ENCODE measurements at places on chromosomes 6 and 20. TPM values are rescaled to one million over a fixed set of nuclear protein-coding genes. Genes with fewer than 3 reads are reported as not detected.

DNA sequence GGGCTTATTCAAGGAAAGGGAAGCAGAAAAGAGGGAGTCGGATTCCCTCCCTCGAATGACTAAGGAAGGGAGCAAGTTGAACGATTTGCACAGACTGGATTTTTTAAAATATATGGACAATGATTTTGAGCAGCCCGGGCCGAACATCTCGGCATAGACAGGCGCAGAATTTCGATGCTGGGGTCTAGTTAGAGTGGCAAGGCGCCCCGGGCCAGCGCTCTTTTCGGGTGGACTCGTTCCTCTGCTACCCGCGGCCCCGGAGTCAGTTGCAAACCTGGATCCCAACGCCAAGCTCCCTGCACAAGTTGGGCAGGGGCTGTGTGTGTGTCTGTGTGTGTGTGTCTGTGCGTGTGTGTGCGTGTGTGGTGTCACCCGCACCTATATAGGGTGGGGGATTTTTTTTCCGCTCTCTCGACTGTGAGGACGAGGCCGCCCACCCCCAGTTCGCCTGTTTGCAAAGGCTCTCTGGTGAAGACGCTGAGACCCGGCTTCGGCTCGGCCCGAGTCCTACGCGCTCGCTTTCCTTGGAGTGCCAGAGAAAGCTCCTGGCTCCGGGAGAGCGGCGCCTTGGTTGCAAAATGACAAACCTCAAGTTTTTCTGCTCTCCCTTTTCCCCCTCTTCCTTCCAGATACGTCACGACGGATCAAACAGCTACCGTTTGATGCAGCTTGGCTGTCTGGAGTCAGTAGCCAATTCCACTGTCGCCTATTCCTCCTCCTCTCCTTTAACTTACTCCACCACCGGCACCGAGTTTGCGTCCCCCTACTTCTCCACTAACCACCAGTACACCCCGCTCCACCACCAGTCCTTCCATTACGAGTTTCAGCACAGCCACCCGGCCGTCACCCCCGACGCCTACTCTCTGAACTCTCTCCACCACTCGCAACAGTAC is 1.4 kb downstream of the TFAP2D start:
- no peak for DNase-seq

DNA sequence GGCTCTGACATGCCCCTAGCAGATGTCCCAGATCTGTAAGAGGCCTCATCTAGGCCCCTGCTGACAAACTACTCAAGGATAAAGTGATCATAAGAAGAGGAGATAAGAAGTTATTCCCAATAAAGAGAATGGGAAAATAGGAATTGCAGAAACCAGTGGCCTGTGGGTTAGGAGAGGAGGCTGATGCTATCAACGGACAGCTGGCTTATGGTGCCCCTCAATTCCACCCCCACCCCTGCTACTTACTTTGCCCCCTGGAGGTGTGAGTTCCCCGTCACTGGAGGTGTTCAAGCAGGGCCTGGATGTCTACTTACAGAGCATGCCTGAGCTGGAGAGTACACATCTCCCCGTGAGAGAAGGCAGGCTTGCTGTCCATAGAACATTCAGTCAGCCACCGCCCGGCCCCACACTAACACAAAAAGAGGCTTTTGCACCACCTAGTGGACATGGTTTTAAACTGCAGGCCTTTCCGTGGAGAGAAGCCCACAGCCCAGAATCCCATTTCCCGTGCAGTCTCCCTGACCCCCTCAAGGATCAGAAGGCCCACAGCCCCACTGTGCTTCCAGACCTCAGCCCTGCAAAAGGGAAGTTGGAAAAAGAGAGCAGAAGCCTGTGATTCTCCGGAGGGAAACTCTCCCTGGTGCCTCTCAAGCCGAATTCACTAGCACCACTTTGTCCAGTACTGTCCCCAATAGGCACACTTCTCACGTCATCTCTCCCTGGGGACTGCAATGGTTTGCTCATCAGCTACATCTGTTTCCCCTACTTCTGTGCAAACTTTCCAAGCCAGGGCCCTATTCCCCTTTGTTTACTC is 23.8 kb upstream of the BNIP5 start:
- DNase-seq, result peak; percentile 83

DNA sequence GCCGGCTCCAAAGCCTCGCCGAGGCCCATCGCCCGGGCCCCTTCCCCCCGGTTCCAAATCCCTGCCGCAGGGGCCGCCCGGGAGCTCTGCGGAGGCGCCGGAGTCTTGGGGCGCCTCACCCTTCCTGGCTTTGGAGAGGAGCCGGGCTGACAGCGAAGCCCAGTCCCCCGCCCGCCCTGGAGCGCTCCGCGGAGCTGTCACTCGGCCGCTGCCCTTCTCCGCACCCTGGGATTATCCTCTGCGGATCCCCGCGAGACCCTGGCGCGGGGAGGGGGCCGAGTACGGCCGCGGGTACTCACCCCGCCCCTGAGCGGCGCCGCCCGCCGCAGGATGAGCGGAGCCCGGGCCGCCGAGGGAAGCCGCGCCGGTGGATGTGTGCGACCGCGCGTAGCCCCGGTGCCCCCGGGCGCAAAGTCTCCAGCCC is 343 bp downstream of the SNAP91 start:
- DNase-seq, result no peak

DNA sequence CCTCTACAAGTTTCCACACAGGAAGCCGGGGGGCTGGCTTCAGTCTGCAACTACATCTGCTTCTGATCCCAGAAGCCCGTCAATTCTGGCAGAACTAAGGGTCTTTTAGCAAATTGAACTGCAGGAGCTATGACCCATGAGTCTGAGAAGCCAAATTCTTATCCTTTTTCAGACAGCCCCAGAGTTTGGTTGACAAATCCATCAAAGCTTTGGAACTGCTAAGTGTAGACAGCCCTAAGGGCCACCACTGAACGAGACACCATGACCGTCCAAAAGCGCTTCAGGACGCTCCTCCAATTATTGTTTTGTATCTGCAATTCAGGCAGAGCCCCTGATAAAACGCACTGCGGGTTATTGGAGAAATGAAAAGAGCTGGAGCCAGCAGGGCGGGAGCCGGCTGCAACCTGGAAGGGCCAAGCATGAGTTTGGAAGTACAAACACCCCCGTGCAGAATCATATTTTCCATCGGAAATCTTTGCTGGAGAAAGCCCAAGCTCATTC is 67.1 kb downstream of the GNAS-AS1 start:
- DNase-seq, result no peak

DNA sequence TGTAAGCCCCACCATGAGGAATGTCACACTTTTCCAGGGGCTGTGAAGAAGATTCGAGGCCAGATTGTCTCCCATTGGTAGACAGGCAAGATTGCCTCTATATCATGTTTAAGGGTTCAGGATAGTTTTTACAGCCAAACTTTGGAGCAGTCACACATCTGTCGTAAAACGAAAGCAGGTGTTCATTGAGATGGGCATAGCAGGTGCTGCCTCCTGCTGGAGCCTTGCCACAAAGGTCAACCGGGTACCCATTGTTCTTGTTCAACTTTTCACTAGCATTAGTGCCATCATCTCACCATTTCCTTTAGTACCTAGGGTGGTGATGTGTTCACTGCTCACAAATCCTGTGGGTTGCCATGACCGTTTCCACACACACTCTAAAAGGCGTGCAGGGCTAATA is 198.3 kb downstream of the HTR1B start:
- DNase-seq, result no peak

GRCh38 chr20:57526087-57526884 is 1.3 kb upstream of the CTCFL start:
- DNase-seq, result peak; percentile 43

DNA sequence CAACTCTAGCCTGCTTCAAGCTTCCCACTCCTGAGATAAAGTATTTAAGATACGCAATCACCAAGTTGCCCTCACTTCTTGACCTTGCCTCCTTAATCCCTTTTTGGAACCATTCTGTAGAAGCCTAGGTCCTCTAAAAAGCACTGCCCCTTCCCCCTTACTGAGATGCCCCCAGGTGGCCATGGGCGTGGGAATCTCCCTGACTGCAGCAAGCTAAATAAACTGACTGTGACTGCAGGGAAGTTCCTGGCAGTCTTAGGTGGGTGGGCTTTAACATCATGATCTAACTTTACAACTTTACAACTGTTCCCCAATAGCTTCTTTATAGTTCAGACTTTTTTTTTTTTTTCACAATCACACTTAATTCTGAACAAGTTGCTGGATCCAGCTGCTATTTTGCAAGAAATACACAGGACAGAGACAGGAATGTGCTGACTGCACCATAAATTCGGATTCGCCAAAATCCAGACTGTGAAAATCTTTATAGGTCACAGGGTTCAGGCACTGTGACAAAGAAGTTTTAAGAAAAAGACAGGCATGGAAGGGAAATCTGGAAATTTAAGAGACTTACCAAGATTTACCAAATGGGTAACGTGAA is 344.2 kb upstream of the SULF2 start:
- DNase-seq, result no peak

DNA sequence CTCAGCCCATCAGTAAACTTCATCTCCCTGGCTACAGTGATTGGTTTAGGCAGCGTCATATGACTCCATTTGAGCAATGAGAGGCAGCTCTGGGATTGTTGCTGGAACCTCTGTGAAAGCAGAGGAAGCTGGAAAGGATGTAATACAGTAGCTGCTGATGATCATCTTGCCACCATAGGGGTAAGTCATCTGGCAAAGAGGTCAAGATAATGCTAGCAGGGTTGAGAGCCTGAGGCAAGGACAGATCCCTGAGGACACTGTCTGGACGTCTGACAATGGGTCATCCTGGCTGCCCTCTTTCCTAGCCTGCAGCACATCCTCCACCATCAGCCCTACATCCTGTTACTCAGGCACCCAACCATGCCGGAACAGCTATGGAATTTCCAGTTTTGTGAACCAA is 25.5 kb upstream of the FKBP1A start:
- no peak for DNase-seq

GRCh38 chr6:138526822-138527235 is 27.5 kb upstream of the NHSL1 start:
- DNase-seq, result no peak

DNA sequence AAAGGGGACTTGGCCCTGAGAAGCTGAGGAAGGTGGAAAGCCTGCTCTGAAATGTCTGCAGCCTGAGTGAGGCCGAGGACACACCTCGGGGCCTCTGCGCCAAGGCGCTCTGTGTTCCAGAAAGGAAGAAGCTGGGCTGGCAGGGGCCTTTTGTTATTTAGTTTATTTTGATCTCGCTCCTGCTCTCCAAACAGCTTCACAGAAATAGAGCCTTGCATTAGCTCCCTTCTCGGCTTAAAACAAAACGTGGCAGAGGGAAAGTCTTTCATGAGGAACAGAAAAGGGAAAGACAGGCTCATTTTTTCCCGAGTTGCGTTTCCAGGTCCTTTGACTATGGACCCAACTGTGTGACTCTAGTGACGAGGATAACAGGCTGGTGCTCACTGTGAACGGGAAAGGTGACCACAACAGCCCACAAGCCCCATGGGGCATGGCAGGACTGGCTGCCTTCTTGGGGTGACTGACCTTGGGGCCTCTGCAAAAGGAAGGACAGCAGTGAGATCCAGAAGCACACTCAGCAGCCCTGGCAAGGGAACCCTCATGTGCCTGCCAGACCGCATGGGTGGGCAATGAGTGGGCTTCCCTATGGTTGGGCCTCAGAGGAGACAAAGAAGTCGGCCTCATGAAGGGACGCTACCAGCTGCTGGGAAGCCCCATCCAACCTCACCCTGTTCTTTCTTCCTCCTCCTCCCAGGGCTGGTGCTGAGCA is 18.7 kb downstream of the LEMD2 start:
- no peak for DNase-seq

- DNase-seq, result no peak
Measured at GRCh38 chr6:46220352-46221221, 49.8 kb upstream of the ENPP5 start.

GRCh38 chr20:1320016-1320415 is 8.9 kb downstream of the SDCBP2 start:
- no peak for DNase-seq

DNA sequence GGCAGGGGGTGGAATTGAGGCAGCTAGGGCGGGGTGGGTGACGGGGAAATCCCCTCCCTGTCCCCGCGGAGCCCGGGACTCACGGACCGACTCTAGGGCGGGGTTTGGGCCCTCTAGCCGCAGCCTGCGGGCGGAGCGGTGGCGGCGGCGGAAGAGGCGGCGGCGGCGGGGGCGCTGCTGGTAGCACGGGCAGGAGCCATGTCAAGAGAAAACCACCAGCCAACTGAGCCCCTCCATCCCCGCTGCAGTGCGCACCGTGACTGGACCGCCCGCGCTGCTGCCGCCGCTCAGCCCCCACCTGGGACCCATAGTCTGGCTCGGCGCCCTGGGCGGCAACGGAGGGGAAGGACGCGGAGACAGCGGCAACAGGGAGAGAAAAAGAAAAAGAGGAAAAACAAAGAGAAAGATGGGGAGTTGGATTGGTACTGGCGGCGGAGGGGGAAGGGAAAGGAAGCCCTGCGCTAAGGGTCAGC is 1.2 kb upstream of the C6orf62 start:
- DNase-seq, result peak; percentile 80

GRCh38 chr20:21575981-21576740 is 62.3 kb upstream of the NKX2-2 start:
- DNase-seq, result no peak

GRCh38 chr20:44837946-44838345 is 27.6 kb upstream of the RIMS4 start:
- no peak for DNase-seq

DNA sequence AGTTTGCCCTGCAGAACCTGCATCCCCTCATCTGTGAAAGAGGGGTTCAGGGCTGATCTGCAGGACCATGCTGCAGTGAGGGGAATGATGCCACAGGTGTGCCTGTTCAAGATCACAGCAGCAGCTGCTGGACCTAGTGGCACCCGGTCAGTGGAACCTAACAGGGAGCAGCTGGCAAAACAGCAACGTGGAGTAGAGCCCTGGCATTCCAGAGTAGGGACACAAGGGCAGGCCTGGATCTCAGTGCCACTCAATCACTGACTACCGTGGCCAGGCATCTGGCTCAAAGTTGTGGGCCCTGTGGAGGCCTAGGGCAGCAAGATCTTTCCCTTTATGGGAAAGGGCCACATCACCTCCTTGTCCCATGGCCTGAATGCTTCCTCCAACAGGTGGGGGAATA is 62.2 kb downstream of the INSM1 start:
- no peak for DNase-seq

DNA sequence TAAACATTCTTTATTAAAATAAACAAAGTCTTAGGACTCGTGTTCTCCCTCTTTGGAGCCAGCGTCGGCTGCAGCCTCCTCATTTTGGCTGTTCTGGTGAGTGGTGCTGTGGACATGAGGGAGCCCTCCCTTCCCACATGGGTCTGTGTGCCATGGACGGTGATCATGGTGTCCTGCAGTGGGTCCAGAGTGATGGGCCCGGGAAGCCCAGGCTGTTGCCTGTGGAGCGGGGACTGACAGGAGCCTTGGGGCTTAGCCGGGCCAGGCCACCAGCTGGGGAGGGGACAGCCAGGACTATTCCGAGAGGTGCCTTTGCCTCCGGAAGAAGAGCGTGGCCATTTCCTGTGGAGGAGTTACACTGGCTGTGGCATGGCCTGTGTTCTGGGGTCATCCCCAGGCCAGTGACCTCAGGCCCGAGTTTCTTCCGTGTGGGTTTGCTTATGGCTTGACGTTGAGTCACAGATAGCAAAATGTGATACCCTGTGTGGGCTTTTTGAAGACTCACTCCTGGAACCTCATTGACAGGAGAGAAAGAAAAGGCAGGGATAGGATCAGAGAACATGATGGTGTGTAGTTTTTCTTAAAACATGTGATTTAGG is 153.4 kb downstream of the DTNBP1 start:
- DNase-seq, result no peak

GRCh38 chr20:23659989-23660837 is 22.5 kb upstream of the CST3 start:
- DNase-seq, result no peak

PTGIS gene
- 2.5 TPM for total RNA-seq

ADGRF1 gene
- total RNA-seq, result not detected

GCM1 gene
- total RNA-seq, result not detected

CCN6 gene
- total RNA-seq, result not detected

NEDD9 gene
- total RNA-seq, result 64.9 TPM

HCRTR2 gene
- total RNA-seq, result not detected

CDSN gene
- not detected for total RNA-seq

HTR1B gene
- not detected for total RNA-seq

WFDC12 gene
- total RNA-seq, result not detected

OR2J3 gene
- not detected for total RNA-seq

DEFB132 gene
- not detected for total RNA-seq

All from activated CD8-positive, alpha-beta T cell treated with anti-CD3 and anti-CD28 coated beads, Interleukin-2, amount 10 ng/mL, durations not matched to agents 7 days and 5 days (primary cell).